Motor neuron (in vitro differentiated cells): ENCODE measurements at places on chromosomes 11 and 22.

- no peak for ATAC-seq
These were observed 121.2 kb downstream of the PDE3B start for GRCh38 chr11:14764579-14765527.

GRCh38 chr11:129800655-129801054 is 15.0 kb upstream of the TMEM45B start:
- ATAC-seq, result no peak

DNA sequence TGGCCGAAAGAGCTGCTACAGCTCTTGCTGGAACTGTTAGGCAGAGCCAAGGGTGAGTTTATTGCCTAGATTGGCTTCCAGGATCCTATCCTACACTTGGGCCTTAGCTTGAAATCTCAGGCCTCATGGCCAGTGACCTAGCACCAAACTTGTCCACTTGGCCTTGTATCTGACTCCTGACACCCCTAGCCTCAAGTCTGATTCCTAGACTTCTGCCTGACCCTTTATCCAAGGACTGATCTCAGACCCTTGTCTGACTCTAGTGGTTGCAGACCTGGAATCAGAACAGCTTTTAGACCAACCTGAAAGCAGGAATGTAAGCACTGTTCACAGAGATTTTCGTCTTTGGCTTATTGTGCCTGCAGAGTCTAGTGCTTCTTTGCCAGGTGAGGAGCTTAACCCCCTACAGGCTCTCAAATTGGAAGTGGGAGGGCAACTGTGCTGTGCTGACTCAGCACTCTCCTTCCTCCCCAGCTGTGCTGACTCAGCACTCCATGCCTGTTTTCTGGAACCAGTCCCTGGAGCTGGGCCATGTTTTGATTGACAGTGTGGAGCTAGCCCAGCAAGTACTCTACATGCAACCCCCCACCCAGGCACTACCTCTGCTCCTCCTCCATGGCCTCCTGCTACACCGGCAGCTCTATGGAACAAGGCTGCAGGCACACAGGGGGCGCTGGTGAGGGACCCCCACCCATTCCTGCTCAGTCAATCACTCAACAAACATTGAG is 35.1 kb downstream of the RRP8 start:
- ATAC-seq, result peak; percentile 34

DNA sequence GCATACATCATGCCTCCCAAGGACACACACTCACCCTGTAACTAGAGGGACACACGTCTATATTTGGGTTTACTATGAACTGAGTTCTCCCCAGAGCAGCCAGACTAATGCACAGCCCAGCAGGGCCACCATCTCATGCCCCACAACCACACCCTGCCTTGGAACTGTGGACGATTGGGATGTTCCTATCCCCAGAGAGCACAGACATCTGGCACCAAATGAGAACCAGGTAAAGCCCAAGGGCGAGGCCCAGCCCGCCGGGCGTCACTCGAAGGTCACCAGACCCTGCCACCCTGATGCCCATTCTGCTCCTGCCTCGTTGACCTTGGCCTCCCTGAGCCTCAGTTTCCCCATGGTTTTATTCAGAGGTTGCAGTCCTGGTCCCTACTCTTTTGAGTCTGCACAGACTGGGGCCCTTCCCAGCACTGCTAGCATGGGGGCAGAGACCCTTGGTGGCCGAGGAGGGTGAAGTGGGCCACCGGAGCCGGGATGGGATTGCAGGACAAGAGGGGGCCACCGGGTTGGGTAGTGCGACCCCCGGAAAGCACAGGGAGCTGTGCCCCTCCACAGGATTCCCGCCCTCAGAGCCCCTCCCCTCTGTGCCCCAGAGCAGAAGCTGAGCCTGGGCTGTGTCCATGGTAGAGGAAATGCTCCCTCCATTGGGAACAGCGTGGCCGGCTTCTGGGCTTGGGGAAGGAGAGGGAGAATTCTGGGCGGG is 56.8 kb downstream of the IGLL5 start:
- ATAC-seq, result no peak

- no peak for ATAC-seq
These were observed 44.1 kb upstream of the PRDM11 start for GRCh38 chr11:45102361-45102809.

DNA sequence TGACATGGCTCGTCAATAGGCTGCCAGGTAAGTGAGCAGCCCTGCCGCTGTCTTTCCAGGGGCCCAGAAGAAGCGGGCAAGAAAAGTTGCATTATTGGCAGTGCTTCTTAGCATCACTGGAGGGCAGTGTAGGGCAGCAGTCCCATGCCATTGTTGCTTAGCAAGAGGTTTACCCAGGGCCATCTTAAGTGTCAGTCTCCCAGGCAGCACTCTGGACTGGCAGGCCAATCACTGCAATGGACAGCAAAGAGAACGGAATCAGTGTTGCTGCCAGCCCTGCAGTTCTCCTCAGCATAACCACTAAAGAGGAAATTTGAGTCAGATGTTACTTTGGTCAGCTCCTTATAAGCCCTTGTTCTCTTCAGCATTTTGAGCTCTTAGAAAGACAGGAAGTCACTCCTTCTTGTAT is 13.4 kb upstream of the GRK2 start:
- no peak for ATAC-seq

GRCh38 chr22:27772081-27772983 is 29.2 kb downstream of the MN1 start:
- ATAC-seq, result no peak

GRCh38 chr22:31448382-31448781 is 41.3 kb downstream of the EIF4ENIF1 start:
- no peak for ATAC-seq

DNA sequence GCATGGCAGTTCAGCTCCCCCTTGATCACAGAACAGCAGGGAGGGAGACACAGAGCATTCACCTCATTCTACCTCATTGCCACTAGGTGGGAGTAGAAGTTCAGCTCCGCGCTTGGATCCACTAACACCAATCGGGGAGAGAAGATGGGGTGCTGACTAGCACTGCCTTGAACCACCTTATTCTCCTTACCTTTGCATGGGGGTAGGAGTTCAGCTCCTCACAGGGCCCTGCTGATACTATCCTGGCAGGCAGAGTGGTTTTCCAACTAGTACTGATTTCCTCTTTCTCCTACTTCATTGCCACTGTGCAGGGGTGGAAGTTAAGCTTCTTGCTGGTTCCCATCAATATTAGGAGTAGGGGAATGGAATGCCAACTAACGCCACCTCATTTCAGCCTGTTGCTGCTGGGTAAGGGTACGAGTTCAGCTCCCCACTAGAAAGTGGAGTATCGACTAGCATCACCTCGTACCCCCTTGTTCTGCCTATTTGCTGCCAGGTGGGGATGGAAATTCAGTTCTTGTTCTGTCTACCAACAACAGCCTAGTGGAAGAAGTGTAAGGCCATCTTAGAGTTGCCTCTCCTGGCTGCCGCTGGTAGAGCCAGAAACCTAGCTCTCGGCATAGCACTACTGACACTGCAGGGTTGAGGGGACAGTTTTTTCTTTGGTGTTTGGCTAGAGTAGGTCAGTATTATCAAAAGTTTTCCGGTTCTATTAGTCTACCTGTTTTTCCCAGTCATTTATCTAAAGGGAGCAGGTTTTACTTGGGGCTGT is 550.9 kb upstream of the CCDC90B start:
- peak; percentile 95 for ATAC-seq

DNA sequence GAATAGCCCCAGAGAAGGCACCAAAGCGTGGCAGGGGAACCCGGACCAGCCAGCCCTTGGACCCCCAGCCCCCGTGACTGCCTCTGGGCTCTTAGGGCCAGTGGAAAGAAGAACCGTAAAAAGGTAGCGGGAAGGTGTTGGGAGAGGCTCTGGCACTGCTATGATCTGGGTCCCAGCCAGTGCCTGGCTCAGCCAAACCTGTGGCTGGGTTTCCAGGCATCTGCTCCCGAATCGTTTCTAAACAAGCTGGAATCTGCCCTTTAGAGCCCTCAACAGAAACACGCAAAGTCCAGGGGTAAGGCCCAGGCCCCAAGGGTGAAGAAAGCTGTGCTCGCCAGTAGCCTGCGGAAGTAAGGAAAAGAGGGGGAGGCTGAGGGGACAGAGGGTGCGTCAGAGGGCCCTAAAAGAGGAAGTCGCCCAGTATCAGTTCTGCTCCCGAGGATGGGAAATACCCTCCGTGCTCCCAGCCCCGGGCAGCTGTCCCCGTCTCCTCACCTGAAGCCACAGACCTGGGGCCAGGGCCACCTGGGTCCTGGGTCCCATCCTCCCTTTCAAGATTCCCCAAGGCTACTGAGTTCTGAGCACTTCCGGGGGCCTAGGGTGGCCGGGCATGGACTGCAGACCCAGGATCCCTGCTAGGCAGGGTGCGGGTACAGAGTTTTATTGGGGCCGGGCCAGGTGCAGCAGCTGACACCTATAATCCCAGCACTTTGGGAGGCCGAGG is 24.7 kb downstream of the IL10RA start:
- no peak for ATAC-seq

DNA sequence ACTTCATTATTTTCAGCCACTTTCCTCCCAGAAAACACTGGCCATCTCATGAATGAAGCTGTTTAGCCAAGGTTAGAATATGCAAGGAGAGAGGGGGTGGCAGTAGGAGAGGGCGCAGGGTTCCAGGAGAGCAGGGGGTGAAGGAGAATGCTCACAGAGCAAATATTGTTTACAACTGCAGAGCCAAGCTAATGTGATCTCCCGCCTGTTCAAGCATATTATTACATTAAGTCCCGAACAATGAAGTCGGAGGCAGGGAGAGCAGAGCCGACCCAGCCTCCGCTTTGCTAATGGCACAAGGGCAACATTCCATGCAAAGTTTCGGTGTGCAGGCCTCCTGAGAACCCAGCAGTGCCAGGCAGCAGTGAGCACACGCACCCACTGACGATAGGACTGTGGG is 80.1 kb downstream of the MICAL3 start:
- no peak for ATAC-seq

GRCh38 chr11:115151010-115151409 is 353.2 kb downstream of the CADM1 start:
- ATAC-seq, result no peak

DNA sequence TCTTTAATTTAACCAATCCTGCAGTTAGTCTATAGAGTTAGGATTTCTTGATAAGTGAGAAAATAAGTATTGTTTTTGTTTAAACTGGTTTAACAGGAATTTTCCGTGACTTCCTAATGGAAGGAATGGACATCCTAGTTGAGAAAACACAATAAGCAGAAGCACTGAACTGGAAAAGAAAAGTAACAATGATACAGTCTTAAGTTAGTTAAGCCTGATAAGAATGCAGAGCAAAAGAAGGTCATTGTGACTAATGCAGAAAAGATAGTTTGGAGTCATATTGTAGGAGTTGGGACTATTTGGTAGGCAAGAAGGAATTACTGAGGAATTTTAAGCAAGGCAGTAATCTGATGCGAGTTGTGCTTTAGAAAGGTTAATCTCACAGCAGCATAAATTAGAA is 11.7 kb downstream of the RNF141 start:
- ATAC-seq, result no peak

DNA sequence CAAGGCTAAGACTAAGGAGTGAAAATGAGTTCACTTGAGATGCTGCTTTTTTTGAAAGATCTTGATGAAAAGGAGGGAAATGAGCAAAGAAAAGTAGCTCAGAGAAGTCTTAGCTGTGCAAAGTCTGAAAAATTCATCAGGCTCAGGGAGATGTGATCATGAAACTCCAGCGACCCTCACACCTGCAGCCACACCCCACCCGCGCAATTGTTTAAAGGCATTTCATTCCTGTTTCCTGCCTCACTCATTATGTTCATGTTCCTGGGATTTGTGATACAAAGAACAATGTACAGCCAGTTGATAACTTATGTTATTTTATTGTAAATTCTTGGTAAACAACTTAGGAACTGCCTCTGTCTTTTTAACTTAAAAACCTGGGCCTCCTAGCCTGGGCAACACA is 8.7 kb upstream of the GSTP1 start:
- ATAC-seq, result no peak

- ATAC-seq, result no peak
These were observed 180.8 kb downstream of the DBX1 start for GRCh38 chr11:19979519-19979845.

DNA sequence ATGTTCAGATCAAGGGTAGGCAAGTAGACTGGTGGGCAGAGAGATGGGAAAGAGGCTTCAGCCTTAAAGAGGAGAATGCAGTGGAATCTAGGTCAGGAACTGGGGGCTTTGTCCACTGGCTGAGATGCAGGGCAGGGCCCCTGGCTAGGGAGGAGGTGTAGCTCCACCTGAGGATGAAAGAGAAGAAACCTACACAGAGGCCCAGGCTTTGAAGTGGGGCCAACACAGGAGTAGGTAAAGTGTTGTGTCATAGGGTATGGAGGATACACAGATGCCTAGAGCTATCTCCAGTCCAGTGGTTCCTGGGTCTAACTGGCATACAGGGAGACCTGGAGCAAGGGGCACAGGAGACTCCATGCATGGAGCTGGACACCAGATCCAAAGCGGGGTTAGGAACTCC is 73.5 kb downstream of the RASSF10 start:
- no peak for ATAC-seq

- ATAC-seq, result no peak
These were observed 62.0 kb downstream of the TRPC6 start for GRCh38 chr11:101521821-101522220.

- no peak for ATAC-seq
These were observed 95.2 kb downstream of the DSCAML1 start for GRCh38 chr11:117701781-117702180.

GRCh38 chr22:43234264-43234988 is 47.5 kb upstream of the TTLL12 start:
- peak; percentile 93 for ATAC-seq

DNA sequence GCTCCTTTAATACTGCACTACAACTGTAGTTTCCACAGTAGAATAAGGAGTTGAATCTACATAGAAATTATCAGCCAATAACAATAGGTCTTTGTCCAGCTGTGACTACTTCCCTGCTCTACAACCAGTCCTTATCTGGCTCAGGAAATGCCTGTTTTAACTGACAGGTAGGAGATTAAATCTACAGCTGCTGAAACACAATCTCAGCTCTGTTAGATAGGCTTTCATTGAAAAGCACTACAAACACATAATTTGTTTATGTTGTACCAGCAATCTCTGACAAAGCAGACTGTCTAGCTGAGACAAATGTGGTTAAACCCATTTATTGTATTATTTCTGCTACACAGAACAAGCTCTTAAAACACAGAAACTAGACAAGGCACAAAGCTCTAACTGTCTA is 230.0 kb downstream of the SOX6 start:
- ATAC-seq, result peak; percentile 52

DNA sequence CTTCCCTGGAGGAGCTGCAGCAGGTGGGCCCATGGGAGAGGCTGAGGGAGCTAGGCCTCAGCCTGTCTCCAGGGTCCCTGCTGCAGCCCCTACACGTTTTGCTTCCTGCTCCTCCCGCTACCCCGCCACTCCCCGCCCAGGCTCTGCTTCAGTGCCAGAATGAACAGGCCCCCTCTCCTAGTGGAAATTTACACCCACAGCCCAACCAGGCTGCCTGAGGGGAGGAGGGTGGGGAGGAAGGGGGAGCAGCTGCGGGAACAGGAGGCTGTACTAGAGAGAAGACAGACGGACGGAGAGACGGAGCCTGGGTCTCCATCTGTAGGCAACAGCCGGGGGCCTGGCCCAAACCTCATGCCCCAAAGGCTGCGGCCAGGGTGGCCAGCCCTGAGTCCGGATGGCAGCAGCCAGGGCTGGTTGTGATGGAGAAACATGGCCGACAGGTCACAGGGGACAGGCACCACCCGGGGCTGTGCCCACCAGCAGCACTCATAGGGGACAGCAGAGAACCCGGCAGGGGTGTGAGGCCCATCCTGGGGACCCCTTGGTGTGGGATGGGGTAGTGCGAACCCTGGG is 20.6 kb downstream of the FLRT1 start:
- ATAC-seq, result no peak

GRCh38 chr11:66047541-66048365 is 1.2 kb downstream of the GAL3ST3 start:
- no peak for ATAC-seq

- no peak for ATAC-seq
These were observed 35.1 kb downstream of the MPPED1 start for GRCh38 chr22:43446916-43447315.

GRCh38 chr11:111531136-111531535 is 9.4 kb upstream of the LAYN start:
- peak; percentile 30 for ATAC-seq
